Thyroid gland (tissue), 4 donors: ENCODE measurements at places on chromosomes 4 and X.

GRCh38 chr4:118745357-118745756, 60.2 kb downstream of the METTL14 start:
- no peak for DNase-seq

GRCh38 chr4:5368426-5368825, 317.1 kb downstream of the STK32B start:
- DNase-seq = no peak

- DNase-seq = no peak
These were observed 24.0 kb downstream of the DOCK11 start for GRCh38 chrX:118519411-118520215.

DNA sequence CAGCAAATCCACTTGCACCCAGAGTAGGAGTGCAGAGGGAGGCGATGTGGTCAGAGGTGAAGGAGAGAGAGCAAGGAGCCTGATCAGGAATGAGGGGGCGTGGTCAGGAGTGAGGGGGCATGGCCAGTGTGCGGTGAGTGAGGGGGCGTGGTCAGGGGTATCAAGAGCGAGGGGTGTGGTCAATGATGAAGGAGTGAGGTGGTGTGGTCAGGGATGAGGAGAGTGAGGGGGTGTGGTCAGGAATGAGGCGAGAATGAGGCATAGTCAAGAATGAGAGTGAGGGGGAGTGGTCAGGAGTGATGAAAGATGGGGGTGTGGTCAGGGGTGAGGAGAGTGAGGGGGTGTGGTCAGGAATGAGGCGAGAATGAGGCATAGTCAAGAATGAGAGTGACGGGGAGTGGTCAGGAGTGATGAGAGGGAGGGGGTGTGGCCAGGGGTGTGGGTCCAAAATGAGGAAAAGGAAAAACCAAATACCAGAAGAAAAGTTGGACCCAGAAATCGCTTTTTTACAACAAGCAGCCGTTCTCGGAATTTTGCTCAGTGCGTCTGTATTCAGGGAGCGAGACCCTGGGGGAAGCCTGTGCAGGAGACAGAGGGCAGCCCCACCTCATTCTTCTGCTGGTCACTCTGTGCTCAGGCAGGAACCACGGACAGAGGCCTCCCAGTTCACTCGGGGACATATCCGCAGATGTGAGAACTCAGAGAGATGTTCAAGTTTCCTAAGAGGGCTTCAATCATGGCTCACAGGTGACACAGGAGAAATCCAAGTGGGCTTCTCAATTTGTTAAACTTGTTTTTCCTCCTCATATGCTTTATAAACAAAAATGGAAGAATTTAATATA, 47.5 kb downstream of the MAGEA1 start:
- peak; percentile 1 for DNase-seq

- no peak for DNase-seq
These were observed 139.6 kb upstream of the SMIM31 start for GRCh38 chr4:164614329-164614728.

- DNase-seq = no peak
These were observed 46.0 kb downstream of the MAOA start for GRCh38 chrX:43702079-43702524.

GRCh38 chrX:121876305-121876704, 828.9 kb downstream of the GLUD2 start:
- no peak for DNase-seq

GRCh38 chrX:152869972-152870371, 27.9 kb upstream of the ZNF185 start:
- no peak for DNase-seq

GRCh38 chr4:1576961-1577821, 106.9 kb downstream of the FAM53A start:
- no peak for DNase-seq

DNA sequence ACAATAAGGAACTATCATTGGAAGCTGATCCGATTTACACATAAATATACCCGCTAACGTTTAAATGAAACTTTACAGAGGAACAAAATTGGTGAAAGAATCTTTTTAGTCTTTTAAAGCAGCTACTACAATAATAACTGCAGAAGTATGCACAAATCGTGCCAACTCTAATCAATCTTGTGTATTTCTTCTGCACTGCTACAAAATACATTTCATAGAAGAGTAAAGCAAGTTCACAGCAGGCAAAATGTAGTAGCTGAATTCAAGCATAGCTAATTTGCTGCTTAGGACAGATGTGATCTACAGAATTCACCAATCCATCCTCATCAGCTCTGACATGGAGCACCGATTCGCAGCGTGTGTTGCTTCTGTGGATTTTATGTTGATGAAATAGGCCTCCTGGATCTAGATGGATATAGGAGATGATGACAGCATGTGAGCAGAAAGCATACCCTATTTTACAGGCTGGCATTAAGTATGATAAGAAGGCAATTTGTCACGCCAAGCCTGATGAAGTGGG, 367.3 kb upstream of the FGF13 start:
- no peak for DNase-seq

DNA sequence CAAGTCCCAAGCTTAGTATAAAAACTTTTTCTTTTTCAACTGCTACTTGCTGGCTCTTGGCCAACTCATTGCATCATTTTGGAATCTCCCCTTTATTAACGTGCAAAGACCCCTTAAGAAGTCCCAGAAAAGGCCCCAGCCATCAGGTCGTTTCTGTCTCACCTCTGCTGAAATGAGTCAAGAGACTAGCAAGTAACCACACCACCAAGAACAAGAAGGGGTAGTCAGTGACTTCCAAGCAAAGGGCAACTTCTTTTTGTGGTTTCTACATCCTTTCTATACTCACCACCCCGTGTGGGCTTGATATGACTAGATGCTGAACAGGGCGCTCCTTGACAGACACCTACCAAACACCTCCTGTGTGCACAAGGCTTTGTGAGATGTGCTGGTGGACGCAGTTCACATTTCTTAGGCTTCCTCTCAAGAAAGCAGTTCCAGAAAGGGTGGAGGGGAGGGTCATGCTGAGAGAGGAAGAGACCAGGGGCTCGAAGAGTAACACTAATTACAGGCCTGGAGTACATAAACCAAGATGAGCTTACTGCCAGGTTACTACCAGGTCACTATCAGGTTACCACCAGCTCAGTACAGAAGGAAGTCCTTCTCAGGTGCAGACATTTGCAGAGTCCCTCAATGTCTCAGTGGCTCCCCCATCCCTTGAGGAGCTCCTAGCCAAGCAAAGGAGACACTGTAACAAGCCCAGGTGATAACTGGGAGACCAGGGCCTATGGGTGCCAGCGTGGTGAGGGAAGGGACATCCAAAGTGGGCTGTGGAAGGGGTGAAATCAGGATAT, 19.3 kb downstream of the JAKMIP1 start:
- no peak for DNase-seq

DNA sequence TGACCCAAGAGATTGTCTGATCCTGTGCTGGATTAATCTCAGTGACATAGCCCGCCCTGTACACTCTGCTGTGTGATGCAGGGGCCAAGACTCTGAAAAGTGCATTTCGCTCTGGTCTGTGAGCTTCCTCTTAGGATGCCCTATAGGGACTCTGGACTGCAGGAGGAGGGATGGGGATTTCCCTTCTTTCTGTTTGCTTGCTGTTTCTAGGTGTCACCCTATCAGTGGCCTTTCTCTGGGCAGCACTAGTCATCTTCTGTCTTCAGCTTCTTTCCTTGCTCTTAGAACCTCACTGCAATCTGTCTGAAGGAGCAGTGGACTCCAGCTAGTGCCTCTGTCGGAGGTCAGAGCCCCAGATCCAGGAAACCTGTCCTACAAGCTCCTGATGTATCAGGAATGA, 34.5 kb upstream of the SCRG1 start:
- no peak for DNase-seq

DNA sequence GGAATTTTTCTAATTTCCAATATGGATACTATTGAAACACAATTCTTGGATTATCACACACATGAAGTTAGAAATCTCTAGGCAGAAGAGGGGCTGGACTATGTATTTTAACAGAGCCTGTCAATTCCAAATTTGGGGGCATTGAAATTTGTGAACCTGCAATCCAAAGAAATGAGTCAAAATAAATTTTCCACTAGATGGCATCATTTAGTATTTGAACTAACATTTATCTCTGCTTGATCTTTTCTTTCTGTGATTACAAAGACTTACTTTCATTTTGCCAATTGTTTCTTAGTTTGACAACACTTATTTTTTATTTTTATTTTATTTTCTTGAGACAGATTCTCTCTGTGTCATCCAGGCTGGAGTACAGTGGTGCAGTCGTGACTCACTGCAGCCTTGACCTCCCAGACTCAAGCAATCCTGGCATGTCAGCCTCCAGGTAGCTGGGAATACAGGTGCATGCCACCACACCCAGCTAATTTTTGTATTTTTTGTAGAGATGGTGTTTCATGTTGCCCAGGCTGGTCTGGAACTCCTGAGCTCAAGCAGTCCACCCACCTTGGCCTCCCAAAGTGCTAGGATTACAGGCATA, 2.7 kb upstream of the PYURF start:
- DNase-seq = no peak

GRCh38 chr4:56410247-56411062, 23.2 kb upstream of the AASDH start:
- DNase-seq = peak; percentile 56

DNA sequence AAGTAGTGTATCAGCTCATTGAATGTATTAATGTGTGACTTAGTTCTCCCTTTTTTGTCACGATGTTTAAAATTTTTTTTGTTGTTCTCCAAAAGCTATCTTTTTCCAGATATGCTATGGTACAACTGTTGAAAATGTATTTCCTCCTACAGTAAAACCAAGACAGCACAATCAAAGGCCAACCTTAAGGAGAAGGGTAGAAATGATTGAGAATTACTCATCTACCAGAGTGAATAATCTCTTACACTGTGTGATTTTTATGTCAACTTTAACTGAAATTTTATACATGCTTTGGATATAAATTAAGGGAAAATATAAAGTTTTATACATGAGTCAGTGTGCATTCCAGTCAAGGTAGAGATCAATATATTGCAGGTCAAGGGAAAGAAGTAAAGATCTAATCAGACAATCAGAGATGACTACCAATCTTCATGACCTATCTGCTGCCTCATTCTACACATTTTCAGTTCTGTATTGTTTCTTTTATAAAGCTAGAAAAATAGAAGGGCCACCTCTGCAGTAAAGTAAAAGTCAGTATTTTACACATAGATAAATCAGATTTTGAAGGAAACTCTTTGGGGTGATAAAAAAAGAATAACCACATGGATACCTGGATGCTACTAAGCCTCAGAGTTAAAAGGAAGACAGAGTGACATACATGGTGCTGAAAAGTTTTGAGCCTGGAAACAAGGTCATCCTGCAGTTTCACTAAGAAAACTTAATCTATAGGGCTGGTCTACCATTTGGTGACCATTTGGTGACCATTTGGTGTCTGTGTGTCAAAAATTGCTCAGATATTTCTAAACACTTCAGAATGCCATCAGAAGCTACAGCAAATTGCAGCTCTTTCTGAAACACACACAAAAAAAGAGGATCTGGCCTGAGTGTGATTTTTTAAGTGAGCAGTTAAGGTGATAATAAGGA, 1.6 kb downstream of the FAM13A start:
- DNase-seq = no peak

GRCh38 chr4:6118201-6118600, 82.1 kb downstream of the JAKMIP1 start:
- DNase-seq = no peak

- DNase-seq = no peak
These were observed 15.2 kb downstream of the ASB11 start for GRCh38 chrX:15299941-15300851.

- DNase-seq = peak; percentile 71
These were observed 4.8 kb downstream of the FLNA start for GRCh38 chrX:154369449-154370299.
